IPS DF 6.9 (cell line): ENCODE measurements at places on chromosomes 2 and 18.

- no peak for DNase-seq
These were observed 146.3 kb upstream of the RIOK3 start for GRCh38 chr18:23306822-23307221.

DNA sequence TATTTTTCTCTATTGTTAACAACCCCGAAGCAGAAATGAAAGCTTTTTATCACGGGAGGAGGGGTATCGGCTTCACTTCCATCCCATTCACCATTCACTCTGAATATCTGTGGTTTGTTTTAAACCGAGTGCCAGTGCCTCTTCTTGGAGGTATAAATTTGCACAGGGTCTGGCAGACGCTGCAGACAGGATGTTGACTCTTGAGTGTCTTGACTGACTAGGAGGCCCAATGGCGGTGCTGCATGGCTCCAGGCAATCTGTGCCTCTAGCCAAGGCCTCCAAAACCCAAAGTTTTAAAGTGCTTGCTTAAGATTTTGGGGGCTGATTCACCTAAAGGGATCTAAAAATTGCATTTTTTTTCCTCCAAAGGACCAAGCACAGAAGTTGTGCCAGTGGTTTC is 183.8 kb downstream of the LTBP1 start:
- DNase-seq: no peak

DNA sequence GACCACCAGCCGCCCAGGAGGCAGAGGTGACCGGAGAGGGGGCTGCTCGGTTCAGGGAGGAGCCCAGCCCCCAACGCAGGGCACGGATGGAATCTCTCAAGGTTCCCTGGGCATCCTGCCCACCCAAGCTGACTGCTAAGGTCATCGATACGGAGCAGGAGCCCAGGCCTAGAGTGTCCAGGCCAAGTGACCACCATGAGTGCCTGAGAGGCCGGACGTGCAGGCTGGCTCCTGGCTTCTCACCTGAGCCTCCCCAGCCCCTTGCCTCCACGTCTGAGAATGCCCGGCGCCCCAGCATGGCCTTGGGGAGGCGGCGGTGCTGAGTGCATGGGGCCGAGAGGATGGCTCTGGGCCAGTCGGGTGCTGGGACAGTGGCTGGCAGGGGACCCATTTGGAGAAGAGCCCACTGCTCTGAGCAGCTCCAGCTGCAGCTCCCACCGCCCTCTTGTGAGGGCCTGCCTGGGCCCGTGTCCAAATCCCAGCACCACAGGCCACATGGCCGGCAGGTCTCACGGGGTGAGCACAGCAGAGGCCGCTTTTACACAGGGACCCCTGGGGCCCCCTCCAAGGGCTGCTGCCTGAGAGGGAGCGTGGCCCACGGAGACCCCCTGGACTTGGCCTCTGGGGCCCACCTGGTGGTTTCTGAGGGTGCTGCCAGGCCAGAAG is 102.8 kb upstream of the CTDP1 start:
- no peak for DNase-seq

- no peak for DNase-seq
These were observed 264.5 kb downstream of the ATAD2B start for GRCh38 chr2:23662466-23662865.

DNA sequence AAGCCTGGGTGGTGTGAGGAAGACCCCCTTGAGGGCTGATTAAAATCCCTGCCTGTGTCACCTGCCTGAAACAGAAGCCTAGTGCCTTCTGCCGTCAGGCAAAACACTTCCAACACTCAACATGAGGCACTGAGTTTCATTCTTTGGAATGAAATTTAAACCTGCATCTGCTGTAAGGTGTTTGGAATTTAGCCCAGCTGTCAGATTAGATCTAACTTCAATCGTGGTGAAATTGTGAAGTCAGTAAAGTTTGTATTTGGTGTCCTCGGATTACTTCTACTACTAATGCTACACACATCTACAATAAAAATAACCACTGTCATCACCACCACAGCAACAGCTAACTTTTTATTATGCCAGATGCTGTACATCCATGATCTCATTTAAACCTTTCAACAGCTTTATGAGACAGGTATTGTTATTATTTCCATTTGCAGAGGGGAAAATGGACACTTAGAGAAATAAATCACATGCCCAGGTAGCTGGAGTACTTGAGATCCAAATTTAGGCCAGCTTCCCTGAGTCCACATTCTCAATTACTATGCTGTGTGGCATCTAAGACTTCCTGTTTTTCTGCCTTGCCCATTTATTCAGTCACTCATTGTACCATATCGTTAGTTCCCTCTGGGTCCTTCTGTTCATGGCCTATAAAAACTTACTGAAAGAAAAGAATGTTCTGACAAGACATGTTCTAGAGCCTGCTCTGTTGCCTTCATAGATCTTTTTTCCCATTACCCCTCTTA is 98.2 kb upstream of the GCFC2 start:
- no peak for DNase-seq

DNA sequence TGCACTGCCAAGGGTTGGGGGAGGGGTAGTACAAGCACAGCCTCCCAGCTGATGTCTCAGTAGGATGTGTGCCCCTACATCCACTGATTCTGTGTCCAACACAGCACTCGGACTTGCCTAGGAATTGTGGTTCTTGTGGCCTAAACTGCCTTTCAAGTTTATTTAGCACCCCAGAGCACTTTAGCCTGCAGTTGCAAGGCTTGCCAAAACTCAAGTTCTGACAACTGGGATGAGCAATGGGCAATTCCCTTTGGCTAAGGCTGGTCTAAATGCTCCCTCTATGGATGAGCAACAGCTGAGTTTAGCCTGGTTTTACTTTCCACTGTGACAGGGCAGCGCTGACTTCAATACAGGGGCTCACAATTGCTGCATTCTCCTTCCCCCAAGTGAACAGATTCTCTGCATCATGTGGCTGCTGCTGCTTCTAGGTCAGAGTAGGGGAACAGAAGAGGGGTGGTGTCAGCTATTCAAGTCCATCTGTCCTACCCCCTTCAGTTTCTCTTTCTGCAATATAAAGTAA is 471.5 kb downstream of the PIK3C3 start:
- no peak for DNase-seq

DNA sequence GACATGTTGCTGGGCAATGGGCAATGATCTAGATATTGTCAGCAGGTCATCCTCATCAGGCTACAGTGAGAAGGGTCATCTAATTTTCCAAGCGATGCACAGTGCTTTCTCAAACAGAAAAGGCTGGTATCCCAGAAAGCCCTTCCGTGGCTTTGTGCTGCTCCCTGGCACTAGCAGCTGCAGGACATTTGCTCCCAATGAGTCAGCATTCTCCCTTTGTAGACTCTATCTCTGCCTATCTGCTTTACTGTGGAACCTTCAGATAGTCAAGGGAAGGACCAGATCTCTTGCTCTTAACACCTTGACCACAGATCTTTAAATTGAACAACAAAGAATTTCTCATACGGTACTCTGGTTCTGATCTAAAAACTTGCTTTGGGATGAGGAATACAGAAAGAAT is 101.4 kb downstream of the CDH2 start:
- no peak for DNase-seq

DNA sequence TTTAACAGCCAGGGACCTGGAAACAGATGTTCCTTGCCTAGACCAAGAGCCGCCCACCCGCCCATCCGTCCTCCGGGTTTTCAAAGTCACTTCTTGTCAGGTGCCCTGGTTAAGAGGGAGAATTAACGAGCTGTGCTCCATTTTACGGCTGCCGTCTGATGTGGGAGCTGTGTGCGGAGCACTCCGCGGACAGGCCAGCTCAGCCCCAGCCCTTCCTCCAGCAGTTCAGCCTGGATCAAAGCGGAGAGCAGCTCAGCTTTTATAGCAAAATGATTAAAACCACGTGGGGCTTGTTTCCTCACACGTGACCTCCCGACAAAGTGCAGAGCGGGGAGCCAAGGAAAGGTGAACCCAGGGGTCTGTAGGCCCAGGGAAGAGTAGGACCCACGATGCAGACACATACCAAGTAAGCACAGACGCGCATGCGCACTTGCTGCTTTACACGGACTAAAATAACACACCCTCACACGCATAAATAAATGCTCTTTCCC is 46.1 kb upstream of the PKDCC start:
- DNase-seq: no peak

GRCh38 chr18:50268022-50268747 is 1.9 kb upstream of the CFAP53 start:
- peak; percentile 78 for DNase-seq

GRCh38 chr2:138607746-138608145 is 106.2 kb downstream of the SPOPL start:
- no peak for DNase-seq

GRCh38 chr2:236943841-236944513 is 141.7 kb upstream of the COPS8 start:
- DNase-seq: no peak
